Bronchial epithelial cell (primary cell): ENCODE measurements at places on chromosomes 3 and 15.

- DNase-seq, result peak; percentile 45
These were observed 453.7 kb downstream of the FOXP1 start for GRCh38 chr3:71129611-71130431.

- DNase-seq, result no peak
These were observed 92.2 kb downstream of the TBC1D2B start for GRCh38 chr15:77985031-77985930.

DNA sequence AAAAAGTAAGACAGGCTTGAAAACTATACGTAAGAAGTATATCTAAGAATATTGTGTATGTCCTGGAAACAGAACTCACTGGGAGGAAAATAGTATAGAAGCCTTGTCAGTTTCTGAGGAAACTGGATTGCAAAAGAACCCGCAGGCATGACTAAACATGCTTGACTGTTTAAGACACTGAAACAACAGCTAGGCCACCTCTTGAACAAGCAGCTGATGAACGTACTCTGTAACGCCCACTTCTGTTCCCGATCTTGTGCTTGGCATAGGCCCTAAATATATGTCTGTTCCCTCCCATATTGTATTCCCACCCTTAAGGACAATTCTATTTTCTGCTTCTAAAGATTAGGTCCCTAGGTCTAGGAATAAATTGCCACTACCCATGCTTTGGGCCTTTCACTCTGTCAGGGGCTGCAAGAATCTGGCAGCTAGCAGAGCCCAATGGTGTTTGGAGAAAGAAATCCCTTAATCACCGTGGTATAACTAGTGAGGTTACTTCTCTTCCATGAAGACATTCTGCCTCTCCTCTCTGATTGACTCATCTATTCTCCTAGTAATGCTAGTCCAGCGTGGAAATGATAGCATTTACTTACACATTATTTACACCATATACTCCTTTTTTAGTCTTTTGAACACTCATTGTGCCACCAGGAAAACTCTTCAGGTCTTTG, 46.2 kb downstream of the CD200 start:
- peak; percentile 99 for DNase-seq

DNA sequence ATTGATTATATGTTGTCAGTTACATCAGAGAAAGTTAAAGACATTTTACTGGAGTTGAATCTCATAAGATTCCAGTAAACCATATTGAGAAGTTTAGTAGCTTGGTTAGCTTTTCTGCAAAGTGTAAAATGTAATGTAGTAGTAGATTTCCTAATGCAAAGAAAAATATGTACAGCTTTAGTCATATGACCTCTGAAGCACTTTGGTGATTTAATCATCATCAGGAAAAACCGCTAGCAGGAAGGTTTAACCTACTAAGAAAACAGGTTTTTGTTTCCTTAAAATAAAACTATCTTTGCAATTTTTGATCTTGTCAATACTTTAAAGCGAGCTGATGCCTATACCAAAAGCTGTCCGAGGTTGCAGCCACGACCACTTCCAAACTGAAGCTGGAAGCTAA, 364.6 kb upstream of the ZNF385D start:
- peak; percentile 32 for DNase-seq

DNA sequence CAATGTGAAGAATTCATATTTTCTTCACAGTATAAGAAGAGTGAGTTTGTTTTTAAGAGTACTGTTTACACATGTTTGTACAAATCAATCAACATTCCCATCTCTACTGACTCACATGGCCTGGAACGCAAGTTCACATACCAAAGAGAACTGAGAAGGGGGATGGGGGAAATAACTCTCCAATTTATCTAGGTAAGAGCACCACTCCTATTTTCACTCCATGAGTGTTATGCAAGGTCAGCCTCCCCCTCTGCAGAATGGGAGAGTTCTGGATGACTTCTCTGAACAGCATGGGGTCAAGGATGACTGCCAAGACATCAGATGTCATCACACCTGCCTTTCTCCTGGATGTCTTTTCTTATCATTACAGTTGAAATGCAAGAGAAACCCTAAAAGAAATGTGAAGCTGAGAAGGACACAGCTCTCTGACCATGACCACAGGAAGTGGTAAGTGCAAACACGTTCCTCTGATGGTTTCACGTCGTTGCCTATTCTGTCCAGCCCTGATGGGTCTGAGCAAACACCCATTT, 95.2 kb downstream of the SEMA6D start:
- DNase-seq, result peak; percentile 95

- no peak for DNase-seq
These were observed 77.1 kb downstream of the DUT start for GRCh38 chr15:48408327-48408726.

- peak; percentile 64 for DNase-seq
These were observed 202.1 kb downstream of the TP63 start for GRCh38 chr3:189833266-189833665.

GRCh38 chr3:51777985-51778384, 1.1 kb downstream of the IQCF6 start:
- DNase-seq, result no peak

GRCh38 chr3:82509951-82510603, 748.6 kb upstream of the GBE1 start:
- DNase-seq, result no peak

DNA sequence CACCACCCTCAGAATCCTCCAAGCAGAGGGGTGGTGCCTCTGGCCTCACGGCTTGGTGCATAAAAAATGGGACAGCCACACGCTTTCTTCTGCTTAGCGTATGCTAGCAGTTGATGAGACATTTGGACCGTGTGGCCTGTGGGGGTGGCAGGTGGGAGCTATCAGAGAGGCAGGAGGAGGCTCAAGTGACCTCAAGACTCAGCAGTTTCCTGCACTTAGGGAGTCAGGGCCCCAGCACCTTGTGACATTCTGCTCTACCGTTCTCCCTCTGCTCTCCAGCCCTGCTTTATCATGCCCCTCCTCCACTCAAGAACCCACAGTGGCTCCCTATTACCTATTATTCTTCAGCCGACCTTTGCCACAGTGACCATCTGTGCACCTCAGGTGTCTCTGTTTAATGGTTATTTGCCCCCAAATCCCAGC, 41.0 kb upstream of the CGNL1 start:
- no peak for DNase-seq

- DNase-seq, result no peak
These were observed 311.2 kb upstream of the MCTP2 start for GRCh38 chr15:93920204-93920603.

GRCh38 chr3:66483006-66483405, 17.8 kb downstream of the LRIG1 start:
- no peak for DNase-seq

DNA sequence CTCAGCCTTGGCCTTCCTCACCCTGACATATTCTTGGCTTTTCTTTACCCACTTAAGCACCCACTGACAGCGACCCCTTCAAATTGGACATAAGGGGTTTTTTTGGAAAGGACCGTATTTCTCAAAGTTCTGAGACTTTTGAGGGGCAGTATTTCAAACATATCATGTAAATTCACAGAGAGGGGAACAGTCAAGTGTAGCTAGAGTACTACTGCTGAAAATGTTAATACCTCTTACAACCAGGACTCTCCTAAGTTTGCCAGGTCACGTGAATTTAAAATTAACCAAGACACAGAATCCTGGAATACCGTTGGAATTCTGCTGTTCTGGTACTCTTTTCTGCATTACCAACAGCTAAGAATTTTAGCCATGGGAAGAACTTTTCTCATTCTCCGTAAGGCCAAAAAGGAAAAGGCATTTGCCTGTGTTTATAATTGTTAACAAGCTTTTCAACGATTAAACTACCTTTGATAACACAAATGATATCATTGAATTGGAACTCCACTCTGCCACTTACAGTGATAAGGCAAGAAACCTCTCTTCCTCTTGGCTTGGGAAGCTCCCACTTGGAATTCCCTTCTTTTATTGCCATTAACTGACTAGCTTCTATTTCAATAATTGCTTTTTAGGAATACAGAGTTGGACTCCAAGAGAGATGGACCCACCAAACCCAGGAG, 597 bp upstream of the GBE1 start:
- peak; percentile 30 for DNase-seq

DNA sequence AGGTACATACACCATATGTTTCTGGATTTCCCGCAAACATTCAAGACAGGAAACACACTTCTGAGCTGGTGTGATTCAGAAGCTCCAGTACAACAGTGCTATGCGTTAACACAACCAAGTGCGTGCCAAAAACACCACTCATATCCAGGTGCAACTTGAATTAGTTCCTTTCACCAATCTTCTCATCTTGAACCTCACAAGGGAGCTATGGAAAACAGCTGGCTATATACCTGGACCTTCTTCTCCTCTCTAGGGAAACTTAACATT, 31.3 kb downstream of the SUSD5 start:
- peak; percentile 18 for DNase-seq
